ENCODE measurements at places on chromosomes 7 and 10. TPM values are rescaled to one million over a fixed set of nuclear protein-coding genes. Genes with fewer than 3 reads are reported as not detected.

- H3K4me1 ChIP-seq = peaks cover 16% of the 10 kb centered on the region
- H3K27me3 ChIP-seq = peaks cover 59% of the 10 kb centered on the region
- H3K4me3 ChIP-seq = peak overlapping the region; percentile 41
- H3K36me3 ChIP-seq = peaks cover 1% of the 10 kb centered on the region
These were observed 2.0 kb upstream of the TNRC18 start for GRCh38 chr7:5425507-5426225.

GRCh38 chr7:121803039-121803438 is 69.9 kb upstream of the PTPRZ1 start:
- no peak overlapping the region for H3K4me3 ChIP-seq
- no peaks in the 10 kb centered on the region for H3K4me1 ChIP-seq
- no peaks in the 10 kb centered on the region for H3K27me3 ChIP-seq
- H3K36me3 ChIP-seq = no peaks in the 10 kb centered on the region
- DNase-seq = no peak

- peaks cover 9% of the 10 kb centered on the region for H3K27me3 ChIP-seq
- H3K4me3 ChIP-seq = no peak overlapping the region
- no peak for DNase-seq
- no peaks in the 10 kb centered on the region for H3K36me3 ChIP-seq
- H3K4me1 ChIP-seq = no peaks in the 10 kb centered on the region
- H3K27ac ChIP-seq = no peak overlapping the region
These were observed 41.3 kb upstream of the FAM180A start for GRCh38 chr7:135789956-135790355.

GRCh38 chr10:122780391-122780790 is 65.3 kb downstream of the CUZD1 start:
- H3K27me3 ChIP-seq = peaks cover 2% of the 10 kb centered on the region
- no peaks in the 10 kb centered on the region for H3K4me1 ChIP-seq
- H3K27ac ChIP-seq = no peak overlapping the region

The ZNF487 gene
- total RNA-seq = 1.6 TPM

- no peak overlapping the region for H3K27ac ChIP-seq
- H3K27me3 ChIP-seq = no peaks in the 10 kb centered on the region
- no peak for DNase-seq
- no peaks in the 10 kb centered on the region for H3K4me1 ChIP-seq
- no peak overlapping the region for H3K4me3 ChIP-seq
- H3K36me3 ChIP-seq = no peaks in the 10 kb centered on the region
These were observed 38.9 kb downstream of the POU6F2 start for GRCh38 chr7:39016609-39017008.

DNA sequence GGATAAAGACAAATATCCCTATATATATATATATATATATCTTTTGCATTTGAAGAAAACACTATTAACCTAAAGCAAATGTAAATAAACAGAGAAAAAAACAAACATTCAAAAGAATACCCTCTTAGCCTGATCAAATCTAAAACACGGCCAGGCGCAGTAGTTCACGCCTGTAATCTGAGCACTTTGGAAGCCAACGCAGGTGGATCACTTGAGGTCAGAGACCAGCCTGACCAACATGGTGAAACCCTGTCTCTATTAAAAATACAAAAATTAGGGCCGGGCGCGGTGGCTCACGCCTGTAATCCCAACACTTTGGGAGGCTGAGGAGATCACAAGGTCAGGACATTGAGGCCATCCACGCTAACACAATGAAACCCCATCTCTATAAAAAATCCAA is 9.2 kb downstream of the ANXA7 start:
- no peak overlapping the region for H3K27ac ChIP-seq
- peaks cover 20% of the 10 kb centered on the region for H3K4me1 ChIP-seq
- H3K4me3 ChIP-seq = no peak overlapping the region
- peaks cover 35% of the 10 kb centered on the region for H3K36me3 ChIP-seq

GRCh38 chr10:114395366-114396022 is 8.8 kb downstream of the AFAP1L2 start:
- H3K4me1 ChIP-seq = peaks cover 15% of the 10 kb centered on the region
- H3K27me3 ChIP-seq = peaks cover 25% of the 10 kb centered on the region
- H3K36me3 ChIP-seq = no peaks in the 10 kb centered on the region
- H3K4me3 ChIP-seq = no peak overlapping the region
- H3K27ac ChIP-seq = no peak overlapping the region

The DBNL gene
- total RNA-seq = 127 TPM

The UMAD1 gene
- 11.8 TPM for total RNA-seq

The CTTNBP2 gene
- total RNA-seq = not detected

All from activated CD4-positive, alpha-beta T cell treated with anti-CD3 and anti-CD28 coated beads, Interleukin-2, amount 10 ng/mL, durations not matched to agents 24 days and 14 days (primary cell).